ENCODE measurements at places on chromosomes 1 and 21.

DNA sequence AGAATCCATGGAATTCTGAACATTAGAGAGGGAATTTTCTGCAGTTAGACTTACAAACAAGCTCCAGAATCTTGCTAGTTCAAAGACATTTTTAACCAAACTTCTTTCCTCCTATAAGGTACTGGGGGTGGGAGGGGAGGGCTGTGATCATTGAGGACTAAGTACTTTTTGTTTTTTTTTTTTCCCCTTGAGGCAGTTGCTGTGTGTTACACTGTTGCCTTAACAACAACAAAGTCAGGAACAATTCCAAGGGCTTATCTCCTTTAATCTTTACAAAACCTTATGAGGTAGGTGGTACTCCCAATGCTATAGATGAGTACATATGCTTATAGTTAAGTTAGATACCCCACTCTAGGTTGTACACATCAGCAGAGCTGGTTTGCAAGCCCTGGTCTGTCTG is 62.9 kb downstream of the PPP1R12B start:
- no peak for DNase-seq

DNA sequence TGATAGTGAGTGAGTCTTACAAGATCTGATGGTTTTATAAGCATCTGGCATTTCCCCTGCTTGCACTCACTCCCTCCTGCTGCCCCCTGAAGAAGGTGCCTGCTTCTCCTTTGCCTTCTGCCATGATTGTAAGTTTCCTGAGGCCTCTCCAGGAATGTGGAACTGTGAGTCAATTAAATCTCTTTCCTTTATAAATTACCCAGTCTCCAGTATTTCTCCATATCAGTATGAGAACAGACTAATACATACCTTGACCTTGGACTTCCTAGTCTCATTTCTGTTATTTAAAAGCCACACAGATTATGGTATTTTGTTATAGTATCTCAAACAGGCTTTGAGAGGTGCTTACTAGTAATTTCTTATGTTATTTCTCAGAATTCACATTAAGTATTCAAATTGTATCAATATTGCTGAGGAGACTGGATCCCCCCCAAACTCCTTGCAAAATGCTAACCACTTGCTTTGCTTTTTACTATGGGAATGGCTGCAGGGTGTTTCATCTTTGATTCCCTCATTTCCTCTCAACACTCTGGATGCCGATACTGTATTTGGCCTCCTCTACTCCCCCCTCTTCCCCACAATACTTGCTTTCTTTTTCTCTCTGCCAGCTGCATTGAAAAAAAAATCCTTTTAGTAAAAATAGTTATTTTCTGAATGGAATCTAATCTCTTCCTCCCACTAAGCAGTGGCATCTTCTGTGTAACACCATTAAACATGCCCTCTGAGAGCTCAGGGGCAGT is 96.9 kb upstream of the WLS start:
- DNase-seq: no peak

GRCh38 chr1:189986516-189986915 is 491.1 kb downstream of the BRINP3 start:
- DNase-seq: no peak

DNA sequence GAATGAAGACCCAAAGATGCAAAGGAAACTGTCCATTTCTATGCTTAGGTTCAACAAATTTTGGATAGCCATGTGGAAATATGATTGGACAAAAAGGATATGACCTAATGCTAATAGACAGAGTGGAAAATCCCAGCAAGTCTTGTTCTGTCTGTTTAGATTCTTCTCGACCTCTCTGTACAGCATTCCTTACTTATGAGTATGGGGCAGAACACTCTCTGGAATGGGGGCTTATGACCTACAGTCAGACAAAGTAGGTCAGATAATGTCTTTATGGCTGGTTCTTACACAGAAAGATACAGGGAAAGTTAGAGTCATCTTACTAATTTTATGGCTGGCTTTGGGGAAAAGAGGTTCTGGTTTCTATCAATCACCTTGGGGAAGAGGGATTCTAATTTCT is 2.8 kb downstream of the GCSAML start:
- no peak for DNase-seq

DNA sequence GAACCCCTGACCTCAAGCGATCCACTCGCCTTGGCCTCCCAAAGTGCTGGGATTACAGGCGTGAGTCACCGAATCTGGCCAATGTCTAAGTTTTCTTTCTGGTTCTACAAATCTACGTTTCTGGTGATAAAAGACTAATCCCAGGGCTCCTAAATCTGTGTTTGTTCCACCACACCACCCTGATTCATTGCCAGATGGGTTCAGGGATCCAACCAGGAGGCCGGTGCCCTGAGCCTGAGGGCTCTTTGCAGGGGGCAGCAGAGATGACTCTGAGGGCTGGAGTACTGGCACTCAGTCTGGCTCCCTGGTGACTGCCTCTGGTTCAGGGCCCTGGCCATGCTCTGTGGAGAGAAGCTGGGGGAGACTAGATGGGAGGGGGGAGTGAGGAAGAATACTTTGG is 10.5 kb upstream of the OPRD1 start:
- no peak for DNase-seq

DNA sequence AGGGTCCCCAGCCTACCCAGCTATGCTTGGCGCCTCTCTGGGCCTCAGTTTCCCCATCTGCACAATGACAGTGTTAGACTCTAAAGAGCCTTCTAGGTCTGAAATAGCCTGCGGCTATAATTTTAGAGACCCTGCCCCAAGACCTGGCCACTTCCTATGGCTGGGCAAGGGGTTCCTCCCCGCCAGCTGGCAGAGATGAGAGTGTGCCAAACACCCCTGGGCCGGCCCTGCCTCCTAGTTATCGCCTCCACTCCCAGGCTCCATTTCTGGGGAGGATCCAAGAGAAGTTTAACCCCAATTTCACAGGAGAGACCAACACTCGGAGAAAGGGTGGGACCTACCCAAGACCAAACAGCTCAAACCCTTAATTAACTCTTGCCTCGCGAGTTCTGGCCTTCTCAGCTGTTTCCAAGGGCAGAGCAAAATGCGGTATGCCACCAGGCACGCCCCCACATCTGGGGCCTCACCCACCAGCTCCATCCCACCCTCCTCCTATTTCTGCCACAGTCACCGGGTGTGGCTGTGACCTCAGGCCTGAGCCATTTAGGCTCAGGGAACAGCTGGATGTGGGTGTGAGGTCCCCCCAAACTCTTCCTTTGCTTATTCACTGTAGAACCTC is 35.7 kb downstream of the TTC39A start:
- DNase-seq: no peak

DNA sequence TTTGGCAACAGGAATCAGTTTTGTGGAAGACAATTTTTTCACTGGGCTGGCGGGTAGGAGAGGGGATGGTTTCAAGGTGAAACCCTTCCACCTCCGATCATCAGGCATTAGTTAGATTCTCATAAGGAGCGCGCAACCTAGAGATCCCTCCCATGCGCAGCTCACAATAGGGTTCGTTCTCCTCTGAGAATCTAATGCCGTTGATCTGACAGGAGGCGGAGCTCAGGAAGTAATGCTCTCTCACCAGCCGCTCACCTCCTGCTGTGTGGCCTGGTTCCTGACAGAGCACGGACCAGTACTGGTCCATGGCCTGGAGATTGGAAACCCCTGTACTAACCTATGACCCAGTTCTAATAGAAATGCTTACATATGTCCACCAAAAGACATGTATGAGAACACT is 96.6 kb upstream of the KIAA1614 start:
- no peak for DNase-seq

GRCh38 chr1:181779343-181779742 is 282.2 kb downstream of the ZNF648 start:
- no peak for DNase-seq

GRCh38 chr1:14508613-14509012 is 89.9 kb upstream of the KAZN start:
- DNase-seq: no peak

- no peak for DNase-seq
These were observed 425.1 kb upstream of the ADAMTS5 start for GRCh38 chr21:27391990-27392389.

- DNase-seq: no peak
These were observed 15.2 kb downstream of the TINAGL1 start for GRCh38 chr1:31591425-31592093.

- DNase-seq: no peak
These were observed 13.8 kb upstream of the ZNF124 start for GRCh38 chr1:247185667-247186066.

GRCh38 chr1:192224396-192224795 is 66.1 kb downstream of the RGS18 start:
- DNase-seq: no peak

- no peak for DNase-seq
These were observed 44.8 kb downstream of the BACH1 start for GRCh38 chr21:29343519-29343918.

DNA sequence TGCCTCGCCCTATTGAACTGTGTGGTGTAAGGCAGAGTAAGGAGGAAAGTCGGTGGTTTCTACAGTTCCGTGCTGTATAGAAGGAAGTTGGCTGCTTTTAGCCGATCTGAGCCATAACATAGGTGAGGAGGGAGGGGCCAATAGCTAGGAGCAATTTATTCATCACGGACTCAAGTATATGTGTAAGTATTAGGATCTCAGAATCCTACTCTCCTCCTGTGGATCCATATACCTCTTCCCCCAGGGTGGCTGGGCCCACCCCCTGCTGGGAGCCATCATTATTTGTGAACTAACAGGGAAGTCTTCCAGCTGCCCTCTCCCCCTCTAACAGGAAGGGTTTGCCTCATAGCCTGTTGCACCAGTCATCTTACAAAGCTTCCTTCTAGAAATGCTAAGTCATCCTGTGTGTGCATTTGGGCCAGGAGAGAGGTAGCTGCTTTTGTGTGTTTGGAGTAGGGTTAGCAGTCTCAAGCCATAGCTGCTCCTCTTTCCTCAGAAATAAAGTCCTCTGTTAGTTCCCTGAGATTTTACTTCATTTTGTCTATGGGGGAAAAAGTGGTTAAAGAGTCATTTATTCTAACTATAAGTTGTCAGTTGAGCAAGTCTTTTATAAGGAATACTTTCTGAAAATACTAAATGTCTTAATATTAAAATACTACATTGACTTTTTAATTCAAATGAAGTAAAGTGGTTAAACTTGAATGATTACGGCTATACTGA is 14.9 kb upstream of the CENPS start:
- no peak for DNase-seq

DNA sequence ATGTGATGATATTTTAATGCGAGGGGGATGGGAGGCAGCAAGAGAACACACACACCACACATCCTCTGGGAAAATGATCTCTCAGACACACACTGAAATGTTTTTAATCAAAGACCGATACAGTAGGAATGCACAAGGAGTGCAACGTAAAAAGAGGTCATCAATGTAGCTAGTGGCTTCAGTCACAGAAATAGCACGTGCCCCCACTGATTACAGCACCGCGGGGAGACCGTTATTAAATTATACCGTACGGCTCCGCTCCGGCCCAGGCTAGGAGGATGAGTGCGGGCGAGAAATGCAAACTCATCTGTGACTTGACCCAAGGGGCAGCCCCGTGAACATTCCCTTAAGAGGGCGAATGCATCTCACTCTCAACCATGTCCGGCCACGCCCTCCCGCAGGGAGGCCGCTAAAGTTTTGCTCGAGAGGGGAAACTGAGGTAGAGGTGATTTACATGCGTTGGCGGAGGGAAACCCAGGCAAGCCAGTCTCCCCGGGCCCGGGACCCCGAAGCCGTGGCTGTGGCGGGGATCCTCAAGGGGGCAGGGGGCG is 552 bp downstream of the UBR4 start:
- peak; percentile 86 for DNase-seq

- DNase-seq: no peak
These were observed 16.1 kb upstream of the CHI3L1 start for GRCh38 chr1:203202431-203203245.

- DNase-seq: no peak
These were observed 36.0 kb upstream of the HAO2 start for GRCh38 chr1:119332622-119333021.

- DNase-seq: no peak
These were observed 6.9 kb upstream of the CGN start for GRCh38 chr1:151504252-151504651.

DNA sequence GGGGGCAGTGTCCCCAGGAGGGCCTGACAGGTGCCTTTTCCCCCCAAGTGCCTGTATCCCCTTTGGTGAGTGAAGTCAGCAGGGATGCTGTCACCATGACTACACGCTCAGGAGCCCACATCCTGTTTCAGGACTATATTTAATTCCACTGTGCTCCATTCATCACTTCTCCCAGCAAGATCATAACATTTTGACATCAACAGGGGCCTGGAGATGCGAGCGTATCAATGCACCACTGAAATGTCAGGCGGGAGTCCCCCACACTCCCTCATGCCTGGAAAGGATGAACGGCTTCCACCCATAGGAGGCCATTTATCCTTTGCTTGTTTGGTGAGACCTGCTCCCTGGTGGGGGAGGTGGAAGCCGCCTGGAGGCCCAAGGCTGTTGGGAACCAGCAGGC is 119.1 kb downstream of the PTPRU start:
- no peak for DNase-seq

DNA sequence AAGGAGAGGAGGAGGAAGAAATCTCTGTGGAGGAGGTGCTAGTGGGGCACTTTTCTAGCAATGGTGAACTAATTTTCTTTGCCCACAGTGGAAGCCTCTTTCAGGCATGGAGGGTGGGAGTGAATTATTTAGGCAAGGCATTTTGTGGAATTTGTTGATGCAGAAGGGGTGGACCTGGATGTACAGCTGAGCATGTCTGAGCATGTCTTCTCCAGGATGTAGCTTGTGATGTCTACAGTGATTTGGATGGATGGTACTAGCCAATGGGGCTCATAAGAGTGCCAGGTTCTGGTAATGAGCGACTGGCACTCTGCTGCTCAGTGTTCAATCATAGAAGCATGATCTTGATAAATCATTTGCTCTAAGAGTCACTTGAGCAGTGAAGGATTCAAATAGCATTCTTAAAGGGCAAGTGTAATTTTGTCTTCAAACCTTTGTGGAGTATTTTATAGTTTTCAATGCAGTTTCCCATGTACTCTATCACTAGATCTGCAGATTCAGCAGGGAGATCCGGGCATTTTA is 153.9 kb upstream of the LMO4 start:
- no peak for DNase-seq

- DNase-seq: no peak
These were observed 39.9 kb downstream of the ACP6 start for GRCh38 chr1:147630447-147630846.

GRCh38 chr1:184424157-184424556 is 37.3 kb downstream of the C1orf21 start:
- DNase-seq: no peak

DNA sequence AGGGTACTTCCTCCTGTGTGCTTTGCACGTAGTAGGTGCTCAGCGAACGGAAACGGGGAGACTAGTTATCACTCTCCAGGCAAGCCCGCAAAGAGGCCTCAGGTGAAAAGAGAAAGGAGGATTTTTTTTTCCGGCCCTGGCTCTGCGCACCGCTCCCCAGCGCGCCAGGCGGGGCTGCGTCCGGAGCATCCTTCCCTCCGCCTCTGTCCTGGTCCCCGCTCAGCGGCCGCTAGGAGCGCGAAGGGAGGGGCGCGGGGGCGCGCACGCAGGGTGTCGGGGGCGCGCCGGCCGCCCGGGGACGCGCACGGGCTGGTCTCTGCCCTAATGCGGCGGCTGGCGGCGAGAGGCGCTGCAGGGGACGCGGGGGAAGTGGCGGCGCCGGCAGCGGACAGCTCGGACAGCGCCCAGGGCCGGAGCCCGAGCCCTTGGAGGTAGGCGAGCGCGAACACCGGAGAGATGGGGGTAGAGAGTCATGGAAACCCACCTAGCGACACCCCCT is 42.3 kb upstream of the NFASC start:
- peak; percentile 81 for DNase-seq

Measured in posterior cingulate gyrus (tissue), 11 donors.